ENCODE measurements at places on chromosomes 12 and 14.

DNA sequence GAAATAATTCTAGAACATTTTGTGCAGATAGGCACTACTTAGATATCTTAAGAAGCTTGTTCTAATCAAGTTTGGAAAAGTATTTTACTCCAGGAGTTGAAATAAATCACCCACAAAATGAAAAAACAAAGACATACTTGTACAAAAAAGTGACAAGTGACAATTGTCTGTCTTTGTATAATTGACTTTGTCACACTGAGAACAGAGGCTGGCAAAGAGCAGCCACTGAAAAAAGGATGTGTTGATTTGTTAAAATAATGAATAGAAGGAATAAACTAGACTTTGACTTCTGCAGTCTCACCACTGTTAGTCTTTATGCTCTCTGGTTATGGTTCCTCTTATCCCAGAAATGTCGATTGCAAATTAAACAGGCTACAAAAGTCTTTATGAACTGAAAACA is 77.6 kb downstream of the PTPRR start:
- no peak for DNase-seq

DNA sequence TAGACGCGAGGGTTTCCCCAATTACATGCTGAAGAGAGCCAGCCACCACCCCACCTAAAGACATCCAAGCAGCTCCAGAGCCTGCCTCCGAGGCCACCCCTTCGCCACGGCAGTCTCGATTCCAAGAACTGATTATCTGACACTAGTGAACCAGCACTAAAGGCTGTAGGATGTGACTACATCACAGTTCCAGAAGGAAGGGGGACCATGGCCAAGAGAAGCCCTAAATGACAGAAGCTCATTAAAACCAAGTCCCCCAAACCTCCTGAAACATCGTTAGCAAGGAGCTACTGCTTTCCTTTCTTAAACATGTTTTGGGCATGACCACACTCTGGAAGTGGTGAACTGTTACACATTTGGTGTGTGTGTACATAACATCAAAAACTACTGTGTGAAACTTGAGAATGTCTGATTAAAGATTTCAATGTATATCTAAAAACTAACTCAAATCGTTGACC is 88.2 kb downstream of the DUSP16 start:
- no peak for DNase-seq

- no peak for DNase-seq
Observed at GRCh38 chr14:101019990-101020710, 116.6 kb upstream of the RTL1 start.

- DNase-seq = no peak
Observed at GRCh38 chr14:91413547-91414474, 3.8 kb downstream of the CCDC88C start.

GRCh38 chr12:76187177-76187576 is 102.7 kb upstream of the NAP1L1 start:
- no peak for DNase-seq

- DNase-seq = no peak
Observed at GRCh38 chr14:38496092-38496491, 240.2 kb upstream of the CLEC14A start.

DNA sequence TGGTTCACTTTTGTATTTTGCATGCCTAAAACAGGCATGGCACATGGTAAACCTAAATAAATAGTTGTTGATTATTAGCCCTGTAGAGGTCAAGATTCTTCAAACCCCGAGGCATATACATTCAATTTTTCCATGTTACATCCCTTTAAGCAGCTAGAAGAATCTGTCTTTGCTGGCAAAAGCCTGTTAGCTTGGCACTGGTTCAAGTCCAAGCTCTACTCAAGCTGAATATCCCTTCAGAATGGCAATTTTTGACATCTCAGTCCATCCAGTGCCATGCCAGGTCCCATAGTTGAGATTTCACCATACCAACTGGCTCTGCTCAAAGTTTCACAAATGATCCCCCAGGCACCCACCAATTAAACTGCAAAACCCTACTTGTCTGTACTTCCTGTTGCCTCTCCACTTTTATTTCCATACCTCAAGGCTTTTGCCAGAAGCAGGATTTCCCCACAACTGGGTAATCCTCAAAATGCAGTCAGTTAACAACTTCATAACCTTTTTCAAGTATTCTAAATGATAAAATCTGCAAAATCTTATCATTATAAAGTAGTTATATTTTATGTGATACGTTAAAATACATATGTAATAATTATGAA is 9.0 kb upstream of the DCN start:
- DNase-seq = no peak

DNA sequence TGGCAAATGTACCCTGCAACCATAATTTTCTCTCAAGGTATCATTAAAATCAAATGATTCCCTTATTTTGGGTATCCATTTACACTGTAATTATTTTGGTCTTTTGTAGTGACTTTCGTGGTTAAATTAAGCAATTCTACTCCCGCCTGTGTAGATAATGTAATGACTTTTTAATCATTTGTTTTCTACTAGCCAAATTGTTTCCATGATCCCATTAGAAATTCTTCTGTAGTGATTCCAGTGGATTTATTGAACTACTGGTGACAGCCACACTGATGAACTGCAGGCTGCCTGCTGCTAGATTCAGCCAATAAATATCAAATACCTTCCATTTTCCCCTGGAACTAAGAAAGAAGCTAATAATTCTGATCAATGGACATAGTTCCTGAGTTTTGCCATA is 96.0 kb downstream of the WIF1 start:
- DNase-seq = no peak

Data from HFFc6 (cell line).